Kidney (tissue), 22 donors: ENCODE measurements at places on chromosomes 6 and 20. TPM values are rescaled to one million over a fixed set of nuclear protein-coding genes. Genes with fewer than 3 reads are reported as not detected.

KCNK16 gene
- not detected for total RNA-seq

KIAA0408 gene
- 2.7 TPM for total RNA-seq

PAX1 gene
- total RNA-seq, result not detected

SALL4 gene
- total RNA-seq, result 0.09 TPM

ADGB gene
- not detected for total RNA-seq

CNKSR3 gene
- total RNA-seq, result 63.1 TPM

OTOR gene
- not detected for total RNA-seq

SRMS gene
- 0.38 TPM for total RNA-seq

CEP43 gene
- 17.9 TPM for total RNA-seq

TNNC2 gene
- not detected for total RNA-seq
